Stimulated activated CD8-positive, alpha-beta memory T cell treated with anti-CD3 and anti-CD28 coated beads, Interleukin-7, amount 100 ng/mL, for 4 hours (primary cell): ENCODE measurements at places on chromosomes 16 and 17.

- DNase-seq = no peak
Measured at GRCh38 chr17:67260170-67260987, 15.4 kb upstream of the HELZ start.

- DNase-seq = no peak
Measured at GRCh38 chr16:77289331-77289809, 90.2 kb downstream of the SYCE1L start.

DNA sequence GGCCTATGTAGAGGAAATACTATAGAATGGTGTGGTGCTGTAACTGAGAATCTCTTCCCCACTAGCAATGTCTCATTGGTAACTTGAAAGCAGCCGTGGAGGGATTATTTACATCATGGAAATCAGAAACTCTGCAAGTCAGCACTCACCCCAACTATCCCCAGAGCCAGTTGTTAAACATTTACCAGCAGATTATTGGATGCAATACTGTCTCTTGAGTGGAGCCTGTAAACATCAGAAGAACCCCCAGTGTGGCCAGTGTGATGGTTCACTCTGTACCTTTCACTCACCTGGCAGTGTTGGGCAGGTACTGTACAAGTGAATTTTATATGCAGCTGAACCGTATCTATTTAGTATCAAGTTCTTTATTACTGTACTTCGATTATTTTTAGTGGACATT is 299.8 kb upstream of the SALL1 start:
- no peak for DNase-seq

DNA sequence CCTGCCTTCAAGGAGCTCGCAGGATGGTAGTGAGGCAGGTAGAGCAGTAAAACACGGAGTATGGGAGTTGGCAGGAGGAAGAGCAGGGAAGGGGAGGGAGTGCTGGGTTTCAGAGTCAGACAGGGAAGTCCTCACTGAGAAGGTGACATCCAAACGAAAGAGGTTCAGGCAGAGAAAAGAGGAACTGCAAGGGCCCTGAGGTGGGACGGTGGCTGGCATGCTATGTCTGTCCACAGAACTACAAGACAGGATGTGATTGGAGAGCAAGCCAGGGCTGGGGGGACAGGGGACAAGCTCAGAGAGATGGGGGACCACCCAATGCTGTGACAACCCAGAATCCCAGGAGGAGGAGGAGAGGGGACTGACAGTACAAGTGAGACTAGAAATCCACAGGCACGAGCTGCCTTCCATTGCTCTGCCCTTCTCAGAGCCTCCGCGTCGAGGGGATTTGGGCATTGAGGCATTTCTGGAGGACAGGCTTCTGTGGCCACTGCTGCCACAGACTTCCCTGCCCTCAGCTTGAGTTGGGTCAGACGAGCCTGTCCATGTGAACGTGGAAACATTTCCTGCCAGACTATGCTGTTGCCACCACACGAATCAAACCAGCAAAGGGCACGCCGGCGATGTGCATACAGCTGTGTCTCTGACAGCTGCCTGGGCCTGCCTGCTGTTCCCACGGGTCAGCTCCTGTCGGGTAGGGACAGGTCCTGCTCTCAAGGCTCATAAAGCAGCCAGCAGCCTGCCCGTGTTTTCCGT is 100.1 kb downstream of the RAB11FIP4 start:
- no peak for DNase-seq

GRCh38 chr17:77279448-77280303 is 138.9 kb downstream of the SEC14L1 start:
- no peak for DNase-seq

DNA sequence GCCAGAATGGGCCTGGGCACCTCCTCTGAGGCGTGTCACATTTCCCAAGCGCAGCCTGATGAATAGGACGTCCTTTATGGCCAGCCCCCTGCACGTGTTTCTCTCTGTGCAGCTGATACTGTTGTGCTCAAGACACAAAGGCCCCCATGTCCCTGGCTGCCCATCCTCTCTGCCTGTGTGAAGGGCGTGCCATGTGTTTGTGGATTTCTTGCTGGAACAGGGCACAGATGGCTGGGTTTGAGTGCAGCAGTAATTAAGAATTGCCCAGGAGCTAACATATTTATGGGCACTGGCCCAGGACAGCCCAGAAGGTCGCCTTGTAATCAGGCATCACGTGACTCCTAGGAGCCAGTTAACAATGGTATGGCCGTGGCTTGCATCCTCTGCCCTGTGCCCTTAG is 181.1 kb downstream of the CCDC182 start:
- no peak for DNase-seq

GRCh38 chr16:3292604-3293003 is 9.3 kb downstream of the ZNF263 start:
- DNase-seq = no peak

DNA sequence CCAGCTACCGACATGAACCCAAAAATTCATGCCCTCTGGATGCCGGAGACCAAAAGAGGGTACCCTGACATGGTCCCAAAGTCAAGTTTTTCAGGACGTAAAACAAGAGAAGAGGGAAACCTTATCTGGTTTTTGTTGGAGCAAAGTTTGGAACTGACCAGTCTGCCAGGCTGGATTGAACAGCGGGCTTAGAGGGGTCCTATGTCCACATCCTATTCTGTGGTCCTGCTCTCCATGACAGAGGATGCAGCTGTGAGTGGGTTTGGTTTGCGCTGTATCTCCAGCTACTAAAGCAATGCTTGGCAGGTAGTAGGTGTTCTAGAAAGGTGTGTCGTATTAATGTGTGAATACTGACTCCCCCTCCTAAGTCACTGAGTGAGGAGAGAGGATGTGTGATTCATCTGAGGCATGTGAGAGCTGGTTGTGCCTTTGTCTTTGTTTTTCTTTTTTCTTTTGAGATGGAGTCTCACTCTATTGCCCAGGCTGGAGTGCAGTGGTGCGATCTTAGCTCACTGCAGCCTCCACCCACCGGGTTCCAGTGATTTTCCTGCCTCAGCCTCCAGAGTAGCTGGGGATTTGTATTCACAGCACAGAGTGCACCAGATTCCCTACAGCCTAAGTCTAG is 31.0 kb downstream of the PMM2 start:
- no peak for DNase-seq

GRCh38 chr17:74680213-74680612 is 32.5 kb downstream of the CD300LF start:
- no peak for DNase-seq

GRCh38 chr16:5216441-5217080 is 119.0 kb upstream of the EEF2KMT start:
- DNase-seq = no peak

- no peak for DNase-seq
Measured at GRCh38 chr17:20254541-20254940, 212.8 kb downstream of the LGALS9B start.

DNA sequence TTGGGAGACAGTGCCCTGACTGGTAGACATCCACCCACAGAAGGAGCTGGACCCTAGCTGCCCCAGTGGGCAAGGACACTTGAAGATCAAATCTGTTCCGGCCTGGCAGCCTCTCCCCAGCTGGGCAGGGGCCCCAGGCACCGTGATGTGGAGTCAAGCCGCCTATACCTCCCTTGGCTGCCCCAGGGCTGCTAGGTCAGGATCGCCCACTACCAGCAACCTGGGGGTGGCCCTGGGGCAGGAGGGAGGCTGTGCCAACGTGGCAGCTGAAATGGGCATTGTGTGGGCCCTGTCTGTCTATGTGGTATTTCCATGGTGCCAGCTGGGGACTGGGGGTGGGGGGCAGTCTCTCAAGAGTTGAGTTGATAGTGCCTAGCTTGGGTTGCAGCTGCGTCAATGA is 941 bp downstream of the PDK2 start:
- DNase-seq = no peak

GRCh38 chr17:66711401-66711800 is 123.5 kb upstream of the CACNG5 start:
- no peak for DNase-seq

DNA sequence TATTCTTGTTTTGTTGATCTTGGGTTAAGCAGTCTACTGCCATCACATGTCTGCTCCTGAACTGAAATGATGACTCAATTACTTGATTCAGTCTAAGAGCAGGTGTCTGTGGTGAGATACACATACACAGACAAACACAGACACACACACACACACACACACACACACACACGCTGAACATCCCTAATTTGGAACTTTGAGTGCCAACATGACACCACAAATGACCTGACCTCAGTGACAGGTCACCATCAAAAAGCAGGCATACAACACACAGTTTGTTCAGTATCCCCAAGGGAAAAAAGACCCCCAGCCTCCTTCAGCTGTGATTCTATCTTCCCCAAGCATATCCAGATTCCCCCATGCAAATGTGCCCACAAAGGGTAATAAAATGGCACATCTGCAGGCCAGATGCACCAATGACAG is 130.1 kb upstream of the TMEM97 start:
- DNase-seq = no peak

GRCh38 chr17:19302791-19303331 is 59.7 kb downstream of the B9D1 start:
- DNase-seq = no peak

GRCh38 chr16:49699841-49700175 is 156.1 kb downstream of the ZNF423 start:
- DNase-seq = no peak

- no peak for DNase-seq
Measured at GRCh38 chr17:82981141-82981730, 98.2 kb upstream of the METRNL start.

GRCh38 chr16:85239239-85239638 is 127.0 kb upstream of the CIBAR2 start:
- no peak for DNase-seq

- DNase-seq = peak; percentile 27
Measured at GRCh38 chr17:77516902-77517301, 376.1 kb downstream of the SEC14L1 start.

- DNase-seq = peak; percentile 10
Measured at GRCh38 chr17:42979511-42980273, at the start of gene PTGES3L. PTGES3L (minus strand) TSS chr17:42980080; CDS start chr17:42980053, 27 bp downstream.

GRCh38 chr17:80104321-80104955 is 3.1 kb downstream of the GAA start:
- DNase-seq = no peak

DNA sequence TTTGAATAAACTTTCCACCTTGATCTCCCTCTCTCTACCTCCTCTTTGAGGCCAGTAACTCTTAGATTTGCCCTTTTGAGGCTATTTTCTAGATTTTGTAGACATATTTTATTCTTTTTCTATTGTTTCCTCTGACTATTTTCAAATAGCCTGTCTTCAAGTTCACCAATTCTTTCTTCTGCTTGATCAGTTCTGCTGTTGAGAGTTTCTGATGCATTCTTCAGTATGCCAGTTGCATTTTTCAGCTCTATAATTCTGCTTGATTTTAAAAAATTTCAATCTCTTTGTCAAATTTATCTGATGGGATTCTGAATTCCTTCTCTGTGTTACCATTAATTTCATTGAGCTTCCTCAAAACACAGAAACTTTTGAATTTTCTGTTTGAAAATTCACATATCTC is 257.5 kb downstream of the HAPSTR1 start:
- DNase-seq = no peak

DNA sequence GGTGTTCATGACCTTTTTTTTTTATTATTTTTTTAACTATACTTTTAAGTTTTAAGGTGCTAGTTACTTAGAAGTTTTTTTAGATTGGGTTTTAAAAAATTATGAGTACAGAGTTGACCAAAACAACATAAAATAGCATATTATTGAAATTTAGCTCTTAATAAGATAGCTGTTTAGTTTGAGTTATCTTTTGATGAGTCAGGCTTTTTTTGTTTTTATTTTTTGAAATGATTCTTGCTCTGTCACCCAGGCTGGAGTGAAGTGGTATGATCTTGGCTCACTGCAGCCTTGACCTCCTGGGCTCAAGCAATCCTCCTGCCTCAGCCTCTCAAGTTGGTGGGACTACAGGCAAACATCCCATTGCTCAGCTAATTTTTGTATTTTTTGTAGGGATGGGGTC is 13.6 kb downstream of the ZNF750 start:
- no peak for DNase-seq

DNA sequence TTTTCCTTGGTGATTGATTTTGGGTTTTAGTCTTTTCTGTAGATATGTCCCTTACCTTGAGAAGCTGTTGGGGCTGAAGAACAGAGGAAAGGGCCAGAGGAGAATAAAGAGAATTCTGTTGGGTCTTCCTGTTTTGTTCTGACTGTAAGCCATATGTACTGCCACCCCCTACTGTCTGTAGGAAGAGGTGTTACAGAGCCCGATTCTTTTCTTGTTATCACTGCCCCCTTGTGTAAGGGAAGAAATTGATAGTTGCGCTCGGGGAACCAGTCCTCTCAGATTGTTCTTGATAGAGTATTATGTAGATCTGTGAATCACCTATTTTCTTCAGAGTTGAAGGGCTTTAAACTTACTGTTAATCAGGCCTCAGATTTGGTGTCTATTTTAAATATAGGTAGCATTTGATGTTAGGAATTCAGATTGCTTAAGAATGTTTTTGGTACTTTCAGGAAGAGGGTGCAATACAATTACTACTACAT is 2.4 kb downstream of the TANC2 start:
- peak; percentile 43 for DNase-seq

GRCh38 chr17:37643869-37644268 is 623 bp upstream of the DDX52 start:
- DNase-seq = no peak

GRCh38 chr17:7217113-7217987 is 2.3 kb downstream of the DLG4 start:
- DNase-seq = no peak

DNA sequence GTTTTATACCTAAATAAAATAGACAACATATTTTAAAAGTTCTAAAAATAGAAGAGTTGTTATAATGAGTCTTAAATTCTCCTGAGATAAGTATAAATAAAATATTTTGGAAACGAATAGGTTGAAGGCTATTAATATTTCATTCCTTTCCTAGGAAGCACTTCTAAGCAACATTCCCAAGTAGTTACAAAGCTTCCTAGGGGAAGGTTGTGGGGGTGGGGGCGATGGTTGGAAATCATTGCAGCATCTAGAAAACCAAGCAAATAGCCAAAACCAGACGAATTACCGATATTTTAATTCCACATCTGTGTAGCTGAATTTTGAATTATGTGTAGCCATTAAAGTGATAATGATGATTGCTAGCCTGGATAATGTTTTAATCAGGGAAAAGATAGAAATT is 26.9 kb downstream of the PTRH2 start:
- no peak for DNase-seq

GRCh38 chr17:51079049-51079448 is 41.6 kb downstream of the SPAG9 start:
- no peak for DNase-seq
